ENCODE measurements at places on chromosomes 5 and 9.

- DNase-seq, result no peak
Measured at GRCh38 chr5:154771383-154771901, 16.3 kb downstream of the LARP1 start.

- DNase-seq, result no peak
Measured at GRCh38 chr5:73661753-73662152, 35.8 kb downstream of the ARHGEF28 start.

- no peak for DNase-seq
Measured at GRCh38 chr5:111960476-111961215, 203.7 kb upstream of the NREP start.

DNA sequence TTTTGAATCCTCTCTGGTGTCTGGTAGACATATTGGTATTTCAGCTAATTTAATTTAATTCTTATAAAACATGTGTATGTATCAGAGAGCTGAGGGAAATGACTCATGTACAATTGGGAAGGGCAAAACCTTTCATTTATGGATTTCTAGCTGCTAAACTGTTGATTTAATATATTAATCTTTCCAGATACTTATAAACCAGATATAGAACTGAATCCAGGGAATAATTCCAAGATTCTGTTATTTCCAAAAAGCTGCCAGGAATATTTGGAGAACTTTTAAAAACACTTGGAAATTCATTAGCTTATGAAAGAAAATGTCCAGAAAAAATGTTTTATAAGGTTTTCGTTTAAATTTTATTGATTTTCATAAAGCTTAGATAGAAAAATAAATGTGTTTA lies 295.5 kb downstream of the YTHDC2 start:
- DNase-seq, result no peak

GRCh38 chr5:173501922-173502321 lies 114.5 kb downstream of the BOD1 start:
- no peak for DNase-seq

GRCh38 chr5:117859176-117859575 lies 1129.2 kb downstream of the DTWD2 start:
- no peak for DNase-seq

- DNase-seq, result no peak
Measured at GRCh38 chr5:135188233-135188914, 154.3 kb upstream of the PITX1 start.

- no peak for DNase-seq
Measured at GRCh38 chr9:133304158-133304470, 29.1 kb upstream of the ABO start.

DNA sequence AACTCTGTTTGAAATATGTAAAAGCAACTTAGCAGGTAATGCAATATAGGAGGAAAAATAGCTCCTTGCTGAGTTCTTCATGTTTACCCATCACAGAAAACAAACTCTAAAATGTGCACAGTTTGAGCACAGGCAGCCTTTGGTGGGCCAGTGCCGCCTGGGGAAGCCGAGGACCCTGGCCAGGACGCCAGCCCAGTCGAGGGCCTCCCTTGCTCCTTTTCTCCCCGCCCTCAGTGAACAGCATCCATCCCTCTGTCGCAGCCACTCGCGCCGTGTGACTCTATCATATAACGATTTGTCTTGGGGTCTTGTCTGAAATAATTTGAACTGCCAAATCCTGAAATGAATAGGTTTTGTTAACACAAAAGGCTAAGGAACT lies 286.7 kb upstream of the IRX4 start:
- DNase-seq, result no peak

GRCh38 chr9:134436911-134437310 lies 110.7 kb downstream of the RXRA start:
- no peak for DNase-seq

- DNase-seq, result no peak
Measured at GRCh38 chr5:35651002-35651756, 33.5 kb downstream of the SPEF2 start.

- no peak for DNase-seq
Measured at GRCh38 chr9:127640908-127641545, 28.9 kb downstream of the STXBP1 start.

DNA sequence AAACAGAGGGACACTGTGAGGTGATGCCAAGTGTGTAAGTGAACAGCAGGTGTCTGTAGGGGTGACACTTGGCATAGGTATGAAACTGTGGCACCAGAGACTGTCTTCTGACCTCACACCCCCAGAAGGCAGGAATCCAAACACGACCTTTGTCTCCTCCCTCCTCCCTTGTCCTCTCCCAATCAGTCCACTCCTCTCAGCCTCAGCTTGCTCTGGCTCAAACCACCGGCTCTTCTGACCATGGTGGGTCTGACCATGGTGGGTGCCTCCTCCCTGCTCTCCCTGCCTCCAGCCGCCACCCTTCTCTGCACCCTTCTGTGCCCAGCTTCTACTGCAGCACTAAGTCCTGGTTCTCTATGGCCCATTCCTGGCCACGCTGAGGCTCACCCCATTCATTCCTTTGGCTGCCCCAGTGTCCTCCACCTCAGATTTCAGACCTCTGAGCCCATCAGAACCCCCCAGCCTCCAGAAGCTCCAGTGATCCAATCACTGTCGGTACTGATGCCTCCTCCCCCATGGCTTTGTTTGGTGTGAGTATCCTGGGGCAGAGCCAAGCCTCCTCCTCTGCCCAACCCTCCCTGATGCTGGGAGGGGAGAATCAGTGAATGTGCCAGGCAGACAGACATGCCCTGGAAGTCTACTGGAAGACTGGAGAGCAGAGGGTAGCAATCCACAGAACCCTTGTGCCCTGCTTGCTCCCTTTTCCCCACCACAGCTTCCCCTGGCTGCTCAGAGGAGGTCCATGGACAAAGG lies 1.7 kb upstream of the ARID3C start:
- DNase-seq, result no peak

DNA sequence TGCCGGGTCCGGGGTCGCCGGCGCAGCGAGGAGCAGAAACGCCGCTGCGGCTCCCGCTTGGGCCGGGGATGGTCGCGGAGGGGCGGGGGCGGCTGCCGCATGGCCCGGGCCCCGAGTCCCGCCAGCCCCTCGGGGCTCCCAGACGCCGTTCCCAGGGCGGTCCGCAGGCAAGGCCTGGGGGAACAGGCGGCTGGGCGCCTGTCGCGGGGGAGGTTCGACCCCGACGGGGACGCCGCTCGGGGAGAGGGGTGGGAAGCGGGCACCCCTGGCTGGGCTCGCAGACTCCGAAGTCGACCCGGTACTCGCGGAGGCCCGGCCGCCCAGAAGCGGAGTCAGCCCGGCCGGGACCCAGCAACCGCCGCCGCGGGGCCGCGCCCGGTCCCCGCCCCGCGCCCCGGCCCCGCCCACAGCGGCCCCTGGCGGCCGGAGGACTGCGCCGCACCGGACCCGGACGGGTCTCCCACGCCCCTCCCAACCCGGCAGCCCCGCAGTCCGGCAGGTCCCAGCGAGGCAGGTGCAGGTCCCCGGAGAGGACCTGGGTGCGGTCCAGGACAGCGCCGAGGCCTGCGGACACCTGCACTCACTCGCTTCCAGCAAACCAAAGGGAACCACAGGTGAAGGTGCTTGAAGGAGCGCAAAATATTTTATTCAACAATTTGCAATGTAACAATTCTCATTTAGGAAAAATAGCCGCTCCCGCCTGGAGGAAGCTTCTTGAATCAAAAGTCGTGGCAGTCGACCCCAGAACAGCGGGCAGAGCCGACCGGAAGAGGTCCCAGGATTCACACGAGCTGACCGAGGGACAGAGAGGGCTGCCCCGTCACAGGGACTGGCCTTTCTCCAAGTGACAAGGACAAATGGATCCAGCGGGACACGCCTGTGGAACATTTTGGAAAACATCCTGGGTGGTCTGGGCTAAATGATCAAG lies at the start of gene INPP5E:
INPP5E (minus strand) TSS at position 365 of the 928 bp plus-strand sequence. CDS start 426 bp downstream, outside the sequence.
- DNase-seq, result peak; percentile 61

DNA sequence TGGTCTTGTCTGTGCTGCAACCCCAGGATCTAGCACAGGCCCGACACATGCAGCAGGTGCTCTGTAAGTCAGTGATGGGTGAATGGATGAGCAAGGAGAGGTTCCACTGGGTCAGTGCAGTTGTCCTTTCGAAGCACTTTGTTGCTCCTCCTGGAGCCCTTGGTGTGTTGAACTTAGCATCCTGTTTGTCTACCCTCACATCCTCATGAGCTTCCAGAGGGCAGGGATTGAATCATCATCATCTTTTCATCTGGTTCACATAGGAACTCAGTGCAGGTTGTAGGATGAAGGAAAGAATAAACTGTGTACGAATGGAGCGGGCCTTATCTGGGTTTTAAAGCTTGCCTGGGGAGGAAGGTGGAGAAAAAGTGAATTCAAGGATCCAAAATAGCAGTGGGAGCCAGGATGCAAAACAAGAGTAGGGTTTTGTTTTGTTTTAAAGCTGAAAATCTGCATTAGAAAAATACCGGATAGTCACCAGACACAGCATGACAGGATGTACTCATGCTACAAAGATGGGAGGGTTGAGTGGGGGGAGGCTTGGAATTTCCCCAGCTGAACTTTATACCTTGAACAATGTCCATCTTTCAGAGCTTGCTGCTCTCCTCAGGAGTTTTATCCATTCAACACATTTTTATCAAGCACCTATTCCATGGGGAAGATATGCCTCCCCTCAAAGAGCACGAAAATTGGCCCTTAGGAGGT lies 55.8 kb downstream of the PTTG1 start:
- no peak for DNase-seq

GRCh38 chr5:117486261-117486660 lies 911.6 kb upstream of the SEMA6A start:
- no peak for DNase-seq

GRCh38 chr9:132837501-132838286 lies 40.4 kb downstream of the AK8 start:
- DNase-seq, result no peak

- DNase-seq, result no peak
Measured at GRCh38 chr5:116448450-116448849, 126.2 kb downstream of the SEMA6A start.

DNA sequence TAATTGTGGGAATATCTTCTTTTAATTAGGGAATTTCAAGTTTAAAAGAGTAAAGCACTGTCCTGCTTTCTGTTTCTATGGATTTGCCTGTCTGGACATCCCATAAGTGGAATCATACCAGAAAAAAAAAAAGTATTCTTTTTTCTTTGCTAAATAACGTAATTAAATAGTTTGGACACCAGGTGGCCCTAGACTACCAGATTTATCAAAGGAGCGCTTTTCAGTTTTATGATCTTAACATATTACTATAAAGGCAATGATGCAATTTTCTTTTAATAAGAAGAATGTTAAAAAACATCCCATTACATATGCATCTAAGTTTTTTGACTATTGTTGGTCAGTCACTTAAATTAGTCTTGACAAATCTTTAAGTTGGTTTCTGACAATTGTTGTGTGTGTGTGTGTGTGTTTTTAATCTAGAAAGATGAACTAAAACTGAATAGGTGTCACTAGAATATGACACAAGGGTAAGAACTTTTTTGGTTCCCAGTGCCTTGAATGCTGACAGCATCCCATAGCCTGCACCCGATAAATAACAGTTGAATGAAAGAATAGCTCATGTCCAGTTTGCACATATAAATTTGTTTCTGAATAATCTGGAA lies 49.5 kb downstream of the C5orf22 start:
- no peak for DNase-seq

GRCh38 chr9:134686896-134687295 lies 45.3 kb downstream of the COL5A1 start:
- DNase-seq, result no peak

DNA sequence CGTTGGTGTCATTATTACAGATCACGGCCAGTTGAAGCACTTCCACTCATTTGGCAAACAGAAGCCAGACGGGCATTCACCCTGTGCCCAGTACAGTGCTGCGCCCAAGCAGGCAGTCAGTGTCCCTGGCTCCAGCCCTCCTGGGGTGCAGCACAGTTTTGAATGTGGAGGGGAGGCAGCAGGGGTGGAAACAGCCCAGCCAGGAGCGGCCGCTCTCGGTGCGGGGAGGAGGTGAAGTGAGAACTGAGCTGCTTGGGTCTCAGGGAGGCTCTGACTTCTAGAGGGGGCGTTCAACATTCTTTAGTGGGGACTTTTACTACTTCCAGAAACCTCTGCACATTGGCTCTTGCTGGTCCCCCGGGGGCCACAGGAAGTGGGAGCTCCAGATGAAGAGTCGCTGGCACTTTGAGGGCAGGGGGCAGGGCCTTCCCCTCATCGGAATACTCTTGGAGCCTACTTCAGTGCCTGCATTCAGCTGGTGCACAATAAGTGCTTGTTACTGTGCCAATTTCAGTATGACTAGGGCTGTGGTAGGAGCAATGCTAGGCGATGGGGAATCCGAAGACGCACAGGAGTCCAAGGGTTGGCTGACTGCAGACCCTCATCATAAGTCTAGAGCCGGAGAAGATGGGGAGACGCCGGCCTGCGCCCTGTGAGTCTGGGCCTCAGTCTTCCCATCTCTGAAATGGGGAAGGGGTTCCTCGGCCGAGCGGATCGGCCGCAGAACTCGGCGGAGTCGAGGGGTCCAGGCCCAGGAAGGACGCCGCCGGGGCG lies 492 bp upstream of the NEK6 start:
- no peak for DNase-seq

- no peak for DNase-seq
Measured at GRCh38 chr9:101860920-101861319, 122.5 kb upstream of the GRIN3A start.

- no peak for DNase-seq
Measured at GRCh38 chr9:88692827-88693226, 157.8 kb downstream of the NXNL2 start.

DNA sequence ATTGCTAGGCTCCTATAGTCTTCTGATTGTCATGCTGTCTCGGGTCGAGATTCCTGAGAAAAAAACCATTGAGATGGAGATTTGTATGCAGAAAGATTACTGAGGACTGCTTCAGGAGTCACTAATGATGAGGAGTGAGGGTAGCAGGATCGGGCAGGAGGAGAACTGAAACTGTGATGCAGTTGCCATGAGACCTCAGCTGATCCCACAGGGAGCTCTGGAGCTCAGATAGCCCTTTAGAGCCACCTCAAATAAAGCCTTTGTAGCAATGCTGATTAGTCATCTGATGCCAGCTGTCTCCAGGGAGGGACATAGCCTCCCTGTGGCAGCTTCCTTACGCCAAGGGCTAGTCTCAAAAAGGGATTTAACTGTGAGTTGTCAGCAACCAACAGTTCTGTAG lies 256.9 kb downstream of the DMAC1 start:
- DNase-seq, result no peak

- DNase-seq, result no peak
Measured at GRCh38 chr9:114034196-114034595, 43.9 kb downstream of the AMBP start.

DNA sequence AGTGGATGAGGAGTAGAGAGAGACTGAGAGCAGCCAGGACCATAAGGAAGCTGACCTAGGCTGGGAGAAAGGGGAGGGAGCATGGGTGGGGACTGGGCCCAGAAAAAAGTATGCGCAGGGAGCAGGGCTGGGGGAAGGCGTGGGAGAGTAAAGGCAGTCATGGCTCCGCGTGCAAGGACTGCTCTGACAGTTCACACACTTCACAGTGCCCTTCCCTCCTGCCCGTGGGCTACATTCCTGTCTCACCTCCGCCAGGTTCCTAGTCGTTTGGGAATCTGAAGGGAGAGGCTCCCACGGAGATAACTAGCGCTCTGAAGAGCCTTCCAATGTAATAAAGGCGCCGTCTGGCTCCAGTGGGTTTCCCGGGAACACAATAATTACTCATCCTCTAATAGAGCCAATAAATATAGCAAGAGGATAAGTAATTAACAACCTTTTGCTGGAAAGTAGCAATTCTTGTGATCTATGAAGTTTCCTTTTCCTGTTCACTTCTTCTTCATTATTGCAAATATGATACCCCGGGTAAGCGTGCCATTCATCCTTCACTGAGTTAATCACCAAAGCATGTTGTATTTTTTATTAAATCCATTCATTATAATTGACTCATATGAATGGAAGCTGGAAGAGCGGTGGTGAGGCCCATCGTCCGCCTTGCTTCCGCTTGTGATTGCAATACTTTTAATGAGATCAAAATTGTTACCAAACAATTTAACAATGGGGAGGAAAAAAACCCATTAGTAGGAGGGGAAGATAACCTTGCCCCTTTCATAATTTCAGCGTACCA lies 39.3 kb downstream of the TTLL11 start:
- DNase-seq, result no peak

Data from posterior cingulate gyrus (tissue), 11 donors.